ENCODE measurements at places on chromosomes 12 and 14.

- no peak for DNase-seq
Measured at GRCh38 chr14:92613008-92613658, 99.6 kb downstream of the RIN3 start.

- DNase-seq: no peak
Measured at GRCh38 chr12:79020106-79020505, 155.5 kb downstream of the SYT1 start.

DNA sequence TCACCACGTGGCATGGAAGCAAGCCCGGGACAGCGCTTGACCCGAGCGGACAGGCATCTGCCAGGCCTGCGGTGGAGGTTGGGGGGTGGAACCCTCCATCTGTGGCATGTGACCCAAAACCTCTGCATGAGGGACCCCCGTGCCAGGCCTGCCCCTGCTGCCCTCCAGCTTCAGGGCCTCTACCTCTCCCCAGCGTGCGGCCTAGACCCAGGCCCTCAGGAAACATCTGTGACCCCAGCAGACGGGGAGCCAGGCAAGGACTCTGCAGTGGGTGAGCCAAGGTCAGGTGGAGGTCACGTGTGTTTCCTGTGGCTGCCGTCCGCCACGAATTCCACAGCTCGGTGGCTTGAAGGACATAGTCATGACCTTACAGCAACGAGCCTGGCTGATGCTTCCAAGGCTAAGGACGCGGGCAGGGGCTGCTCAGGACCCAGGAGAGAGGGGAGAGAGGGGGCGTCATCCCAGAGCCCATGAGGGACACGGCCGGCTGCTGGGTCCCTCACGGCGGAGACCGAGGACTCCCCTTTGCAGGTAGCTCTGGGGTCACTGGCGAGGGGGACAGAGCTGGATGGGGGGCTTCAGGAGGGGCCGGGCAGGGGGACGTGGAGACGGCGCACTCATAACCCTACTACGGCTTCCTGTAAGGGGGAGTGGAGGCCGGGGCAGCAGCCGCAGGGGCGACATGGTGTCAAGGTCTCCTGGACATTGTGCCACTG, 91.5 kb downstream of the GALNT9 start:
- no peak for DNase-seq

- no peak for DNase-seq
Measured at GRCh38 chr12:63909746-63910145, 65.2 kb downstream of the SRGAP1 start.

DNA sequence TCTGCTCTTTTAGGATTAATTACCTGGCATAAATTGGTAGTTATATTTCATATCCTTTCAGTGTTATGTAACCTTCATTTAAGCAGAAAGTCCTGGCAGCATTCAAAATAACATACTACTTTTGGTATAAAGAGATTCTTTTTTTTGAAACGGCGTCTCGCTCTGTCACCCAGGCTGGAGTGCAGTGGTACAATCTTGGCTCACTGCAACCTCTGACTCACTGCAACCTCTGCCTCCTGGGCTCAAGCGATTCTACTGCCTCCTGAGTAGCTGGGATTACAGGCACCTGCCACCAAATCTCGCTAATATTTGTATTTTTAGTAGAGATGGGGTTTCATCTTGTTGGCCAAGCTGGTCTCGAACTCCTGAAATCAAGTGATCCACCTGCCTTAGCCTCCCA, 9.2 kb downstream of the KTN1 start:
- no peak for DNase-seq

DNA sequence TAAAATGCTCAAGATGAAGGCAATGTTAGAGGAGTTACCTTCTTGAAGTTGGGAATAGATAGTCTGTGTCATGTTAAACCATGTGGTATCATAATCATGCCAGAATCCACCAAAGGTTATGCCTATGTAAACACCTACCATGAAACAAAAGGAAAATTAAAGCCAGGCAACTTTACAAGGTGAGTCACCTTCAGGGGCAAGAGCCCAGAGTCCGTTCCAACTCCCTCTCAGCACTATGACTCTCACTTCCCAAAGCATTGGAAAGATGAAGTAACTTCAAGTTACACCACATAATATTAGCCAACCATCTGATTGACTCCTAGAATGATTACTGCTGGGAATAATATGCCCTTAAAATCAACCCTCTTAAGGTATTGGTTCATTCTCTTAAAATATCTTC, 38.5 kb downstream of the CATSPERB start:
- DNase-seq: no peak

DNA sequence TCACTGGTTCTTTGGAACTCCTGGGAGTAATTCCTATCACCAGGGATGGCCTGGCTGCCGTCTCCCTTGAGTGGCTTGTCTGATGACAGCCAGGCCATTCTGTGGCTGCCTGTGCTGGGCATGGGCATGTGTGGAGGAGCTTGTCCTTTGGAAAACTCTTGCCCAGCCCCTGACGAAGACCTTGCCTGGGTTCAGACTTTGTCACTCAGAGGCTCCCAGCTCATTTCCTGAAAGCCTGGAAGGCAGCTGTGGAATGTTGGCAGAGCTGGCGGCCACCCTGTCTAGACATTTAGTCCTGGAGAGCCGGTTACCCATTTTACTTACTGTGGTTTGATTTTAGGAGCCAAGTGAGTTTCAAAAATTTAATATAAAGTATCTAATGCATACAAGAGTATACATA, 34.0 kb downstream of the TUNAR start:
- no peak for DNase-seq

DNA sequence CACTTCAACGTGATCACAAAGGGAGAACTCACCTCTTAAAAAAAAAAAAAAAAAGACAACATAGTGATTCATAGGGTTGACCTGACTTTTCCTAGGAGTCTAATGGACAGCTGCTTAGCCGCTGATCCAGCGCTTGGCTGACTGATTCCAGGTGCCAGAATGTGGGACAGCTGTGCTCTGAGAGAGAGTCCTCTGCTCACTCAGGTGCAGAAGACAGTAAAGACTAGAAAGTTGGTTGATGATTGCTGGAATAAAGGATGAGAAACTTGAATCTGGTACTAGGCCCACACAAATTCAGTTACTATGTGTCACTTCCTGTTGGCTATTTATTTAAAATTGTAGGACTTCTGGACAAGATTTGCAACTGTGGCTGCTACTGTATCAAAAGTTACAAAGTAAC, 229.4 kb downstream of the CHST11 start:
- DNase-seq: no peak

DNA sequence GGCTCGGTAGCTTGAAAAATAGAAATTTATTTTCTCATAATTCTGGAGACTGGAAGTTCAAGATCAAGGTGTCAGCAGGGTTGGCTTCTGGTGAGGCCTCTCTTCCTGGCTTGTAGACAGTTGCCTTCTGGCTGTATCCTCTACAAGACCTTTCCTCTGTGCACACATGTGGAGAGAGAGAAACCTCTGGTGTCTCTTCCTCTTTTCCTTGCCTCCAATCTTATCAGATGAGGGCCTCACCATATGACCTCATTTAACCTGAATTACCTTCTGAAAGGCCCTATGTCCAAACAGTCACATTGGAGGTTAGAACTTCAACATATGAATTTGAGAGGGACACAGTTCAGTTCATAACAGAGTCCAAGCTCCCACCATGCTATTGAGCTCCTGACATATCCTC, 166.4 kb downstream of the TTC8 start:
- DNase-seq: no peak

DNA sequence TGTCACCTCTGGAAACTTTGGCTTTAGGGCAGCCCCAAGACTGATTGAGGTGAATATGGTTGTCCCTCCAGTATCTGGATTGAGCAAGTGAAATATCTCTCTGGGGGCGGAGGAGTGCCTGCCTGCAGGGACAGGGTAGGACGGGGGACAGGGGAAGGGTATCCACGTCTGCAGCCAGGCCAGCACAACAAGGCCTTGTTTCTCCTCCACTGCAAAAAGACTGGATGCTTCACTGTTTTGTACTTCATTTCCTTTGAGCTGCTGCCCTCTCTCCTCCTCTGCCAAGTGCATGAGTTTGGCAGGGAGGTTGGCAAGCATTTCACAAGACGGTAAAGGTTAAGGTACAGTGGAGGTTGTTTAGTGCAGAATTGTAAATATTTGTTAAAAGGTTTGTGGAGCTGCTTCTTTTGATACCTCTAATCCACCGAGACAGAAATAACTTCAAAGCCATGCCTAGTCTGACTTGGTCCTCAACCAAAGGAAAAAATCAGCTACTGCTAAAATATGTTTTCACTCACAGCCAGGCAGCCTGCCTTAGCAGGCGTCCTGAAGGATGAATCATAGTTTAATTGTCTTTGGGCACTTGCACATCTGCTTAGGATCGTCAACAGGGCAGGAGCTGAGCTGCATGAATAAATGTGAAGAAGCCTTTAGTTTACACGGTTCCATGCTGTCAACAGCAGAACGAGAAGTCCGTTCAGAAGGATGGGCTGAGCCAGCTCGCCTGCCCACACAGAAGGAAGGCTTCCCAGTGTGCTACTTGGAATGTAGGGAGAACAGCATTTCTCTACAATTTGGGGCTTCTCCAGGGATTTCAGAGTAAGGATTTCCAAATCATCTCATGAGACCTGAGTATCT, 269.7 kb downstream of the TTC6 start:
- peak; percentile 44 for DNase-seq

DNA sequence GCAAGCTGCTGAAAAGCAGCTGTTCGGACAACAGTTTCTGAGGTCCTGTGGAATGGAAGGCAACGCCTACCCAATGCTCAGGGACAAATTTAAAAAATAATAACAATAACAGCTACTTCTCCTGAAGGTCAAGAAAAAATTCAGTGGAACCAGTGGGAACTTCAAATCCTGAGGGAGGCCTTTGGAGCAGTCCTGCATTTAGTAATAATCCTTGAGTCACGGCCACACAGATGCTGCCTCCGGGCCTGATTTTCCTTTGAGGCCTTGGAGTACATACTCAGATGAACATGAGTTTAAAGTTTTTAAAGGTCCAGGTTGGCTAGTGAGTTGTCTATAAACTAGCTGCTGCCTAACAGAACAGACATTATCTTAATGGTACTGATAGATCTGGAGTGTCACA, 268.0 kb downstream of the MSRB3 start:
- DNase-seq: no peak

GRCh38 chr12:47282206-47282605, 202.4 kb upstream of the AMIGO2 start:
- DNase-seq: no peak

- DNase-seq: no peak
Measured at GRCh38 chr12:57146092-57146491, 1.3 kb downstream of the LRP1-AS start.

DNA sequence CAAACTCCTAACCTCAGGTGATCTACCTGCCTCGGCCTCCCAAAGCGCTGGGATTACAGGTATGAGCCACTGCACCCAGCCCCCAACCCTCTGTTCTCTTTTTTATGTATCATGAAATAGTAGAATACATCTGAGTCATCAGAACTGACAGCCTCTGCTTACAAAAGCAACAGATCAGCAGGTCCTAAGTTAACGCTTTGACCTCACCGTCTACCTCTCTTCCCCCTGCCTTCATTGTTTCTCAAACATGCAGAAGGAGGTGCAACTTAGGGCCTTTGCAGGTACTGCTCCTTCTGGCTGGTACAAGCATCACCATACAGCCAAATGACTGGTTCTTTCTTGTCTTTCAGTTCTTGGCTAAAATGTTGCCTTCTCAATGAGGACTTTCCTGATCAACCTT, 249.2 kb downstream of the PAWR start:
- DNase-seq: no peak

GRCh38 chr14:30888480-30889243, 14.3 kb downstream of the COCH start:
- DNase-seq: no peak

GRCh38 chr12:42792265-42792664, 202.7 kb upstream of the PRICKLE1 start:
- DNase-seq: no peak

- DNase-seq: no peak
Measured at GRCh38 chr12:22562036-22563028, 18.0 kb upstream of the C2CD5 start.

DNA sequence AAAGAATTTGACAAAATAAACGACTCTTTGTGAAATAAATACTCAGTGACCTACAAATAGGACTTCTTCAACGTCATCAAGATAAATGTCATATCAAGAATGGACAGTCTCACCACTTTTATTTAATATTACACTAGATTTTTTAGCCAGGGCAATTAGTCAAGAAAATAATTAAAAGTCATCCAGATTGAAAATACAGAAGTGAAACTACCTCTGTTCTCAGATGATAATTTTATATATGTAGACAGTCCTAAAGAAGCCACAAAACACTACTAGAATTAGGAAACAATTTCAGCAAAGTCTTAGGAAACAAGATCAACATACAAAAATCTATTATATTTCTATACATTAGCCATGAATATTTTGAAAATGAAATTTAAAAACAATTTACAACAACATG, 689.6 kb upstream of the SEL1L start:
- no peak for DNase-seq

- DNase-seq: no peak
Measured at GRCh38 chr14:79161571-79161970, 991.4 kb downstream of the NRXN3 start.

GRCh38 chr14:102652194-102652593, 59.7 kb downstream of the RCOR1 start:
- DNase-seq: no peak

DNA sequence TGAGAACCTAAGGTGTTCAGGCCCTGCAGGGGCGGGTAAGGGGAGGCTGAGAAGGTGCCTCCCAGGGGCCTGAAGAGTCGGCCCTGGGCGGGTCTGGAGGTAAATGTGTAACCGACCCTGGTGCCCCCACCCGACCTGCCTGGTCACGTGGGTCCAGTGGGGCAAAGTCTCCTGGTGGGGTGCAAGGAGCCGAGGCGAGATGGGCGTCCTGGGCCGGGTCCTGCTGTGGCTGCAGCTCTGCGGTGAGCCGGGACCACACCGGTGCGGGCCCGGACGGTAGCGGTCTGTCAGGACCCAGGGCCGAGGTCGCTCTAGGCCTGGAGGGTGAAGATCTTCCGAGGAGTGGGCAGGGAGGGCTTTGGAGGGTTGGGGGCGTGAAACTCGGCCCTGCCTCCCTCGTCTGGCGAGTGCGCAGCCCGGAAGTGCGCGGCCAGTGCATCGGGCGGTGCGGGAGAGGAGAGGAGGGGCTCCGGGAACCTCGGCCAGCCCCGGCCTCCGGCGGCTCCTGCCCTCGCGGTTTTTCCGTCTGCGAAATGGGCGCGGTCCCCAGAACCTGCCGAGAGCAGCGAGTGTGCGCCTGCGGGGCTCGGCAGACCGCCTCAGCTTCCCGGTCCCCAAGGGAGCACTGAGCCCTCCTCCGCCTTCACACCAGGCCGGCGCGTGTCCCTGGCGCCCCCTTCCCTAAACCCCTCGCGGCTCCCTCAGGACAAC, at the start of gene AMN:
TSS of gene AMN (plus strand) at position 174 of the 711 bp plus-strand sequence. CDS start at position 200, 26 bp downstream.
- DNase-seq: no peak

GRCh38 chr12:3342051-3342450, 149.0 kb upstream of the PRMT8 start:
- peak; percentile 5 for DNase-seq

GRCh38 chr12:11882301-11883019, 188.3 kb upstream of the BCL2L14 start:
- no peak for DNase-seq

DNA sequence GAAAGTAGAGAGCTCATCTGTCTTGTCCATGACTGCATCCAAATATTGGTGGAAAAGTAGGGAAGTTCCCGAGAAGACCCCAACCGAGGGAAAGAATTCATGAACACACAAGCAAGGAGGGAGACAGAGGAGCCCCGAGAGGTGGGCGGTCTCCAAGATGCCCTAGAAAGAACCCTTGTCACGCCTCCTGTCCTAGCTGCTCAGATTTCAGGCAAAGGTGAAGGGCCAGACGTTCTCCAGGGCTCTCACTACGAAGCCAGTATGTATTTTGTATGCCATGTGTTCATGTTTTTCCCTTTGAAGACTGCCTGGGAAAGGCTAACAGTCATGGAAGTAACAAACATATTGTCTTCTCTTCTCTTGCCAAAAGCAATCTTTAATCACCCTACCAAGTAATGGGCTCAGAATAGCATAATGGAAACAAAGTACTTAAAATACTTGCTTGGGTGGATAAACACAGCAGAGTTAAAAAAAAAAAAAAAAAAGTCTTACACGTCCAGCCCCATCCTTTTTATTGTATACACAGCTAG, 99.2 kb upstream of the TBX3 start:
- DNase-seq: no peak
